BJ (cell line): ENCODE measurements at places on chromosomes 13 and 19.

DNA sequence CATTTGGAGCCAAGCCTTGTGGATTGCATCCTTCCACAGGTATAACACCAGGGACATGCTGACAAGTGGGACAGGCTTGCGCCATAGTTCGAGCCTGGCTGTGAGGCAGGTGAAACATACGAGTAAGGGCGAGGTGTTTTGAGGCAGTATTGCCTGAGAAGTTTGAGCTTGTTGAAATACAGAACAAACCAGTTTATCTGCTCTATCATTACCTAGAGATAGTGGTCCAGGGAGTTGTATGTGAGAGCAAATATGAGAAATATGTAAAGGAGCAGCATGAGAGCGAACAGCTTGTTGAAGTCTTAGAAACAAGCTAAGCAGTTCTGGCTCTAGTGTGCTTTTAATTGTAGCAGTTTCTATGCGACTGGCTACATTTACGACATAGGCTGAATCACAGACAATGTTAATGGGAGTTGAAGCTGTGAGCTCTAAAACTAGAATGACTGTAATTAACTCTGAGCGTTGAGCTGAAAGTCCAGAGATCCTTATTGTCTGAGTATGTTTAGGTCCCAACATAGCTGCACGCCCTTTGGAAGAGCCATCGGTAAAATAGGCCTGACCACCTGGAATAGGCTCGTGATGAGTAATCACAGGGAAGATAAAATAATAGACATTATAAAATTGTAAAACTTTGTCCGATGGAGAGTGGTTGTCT, 8.2 kb downstream of the ZNF439 start:
- DNase-seq, result no peak

DNA sequence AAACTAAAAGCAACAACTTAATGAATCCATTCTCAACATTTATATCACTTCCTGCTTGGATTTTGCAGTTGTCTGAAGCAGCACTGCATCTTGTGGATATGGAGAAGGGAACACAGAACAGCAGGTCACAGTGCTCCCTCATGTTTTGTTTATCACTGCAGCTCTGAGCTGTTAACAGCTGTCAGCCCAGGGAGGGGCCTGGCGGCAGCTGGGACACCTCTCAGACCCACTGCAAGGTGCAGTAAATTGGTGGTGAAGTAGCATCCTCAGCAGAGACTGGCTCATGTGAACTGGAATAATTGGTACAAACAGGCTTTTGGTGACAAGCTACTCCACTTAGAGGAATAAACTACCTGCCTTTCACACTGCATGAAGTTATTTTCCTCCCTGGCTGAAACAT, 170.4 kb downstream of the LIG4 start:
- no peak for DNase-seq

- no peak for DNase-seq
These were observed 537 bp downstream of the NAT14 start for GRCh38 chr19:55485439-55486011.

GRCh38 chr13:113653264-113654174, 4.5 kb downstream of the ATP4B start:
- no peak for DNase-seq

DNA sequence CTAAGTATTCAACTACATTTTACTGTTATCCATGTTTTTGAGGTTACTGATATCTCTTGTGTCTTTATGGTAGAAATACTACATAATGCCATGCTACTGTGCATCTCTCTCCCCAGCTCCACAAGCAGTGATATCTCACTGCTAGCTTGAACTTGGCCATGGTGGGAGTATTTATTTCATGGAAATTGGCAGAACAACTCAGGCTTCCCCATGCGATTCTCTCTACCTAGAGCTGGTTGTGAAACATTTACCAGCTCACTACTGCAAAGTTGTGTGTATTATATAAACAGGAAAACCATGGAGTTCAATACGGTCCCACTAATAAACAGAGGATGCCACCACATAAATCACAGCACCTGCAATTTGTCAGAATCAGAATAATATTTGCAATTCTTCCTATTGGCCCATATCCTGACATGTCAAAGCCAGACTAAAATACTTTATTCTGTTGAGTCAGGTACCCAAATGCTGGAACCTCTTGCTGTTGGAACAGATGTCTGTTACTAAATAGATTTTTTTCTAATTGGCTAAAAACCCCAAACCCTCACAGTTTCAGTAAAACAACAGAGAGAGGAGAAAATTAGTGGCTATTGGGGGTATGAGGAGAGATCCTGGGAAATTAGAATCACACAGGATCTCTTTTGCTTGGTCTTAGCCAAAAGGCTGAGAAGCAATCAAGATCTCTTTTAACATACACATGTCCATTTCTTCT, 91.4 kb upstream of the SLC10A2 start:
- no peak for DNase-seq

DNA sequence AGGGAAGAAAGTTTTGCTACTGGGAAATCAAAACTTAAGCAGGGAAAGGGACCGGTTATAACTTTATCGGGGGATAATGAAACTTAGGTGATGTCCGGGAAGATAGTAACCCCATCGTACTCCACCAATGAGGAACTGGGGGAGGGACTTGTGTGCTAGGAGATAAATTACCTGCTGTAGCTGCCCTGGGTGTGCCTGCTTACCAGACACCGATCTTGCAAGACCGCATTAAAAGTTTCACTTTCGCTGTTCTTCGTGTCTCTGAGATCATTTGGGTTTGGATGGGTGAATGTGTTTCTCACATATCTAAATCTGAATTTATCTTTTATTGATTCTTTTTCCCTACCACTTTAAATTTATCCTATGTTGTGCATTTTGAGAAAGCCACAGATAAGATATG, 381.4 kb downstream of the SLITRK6 start:
- DNase-seq, result no peak

DNA sequence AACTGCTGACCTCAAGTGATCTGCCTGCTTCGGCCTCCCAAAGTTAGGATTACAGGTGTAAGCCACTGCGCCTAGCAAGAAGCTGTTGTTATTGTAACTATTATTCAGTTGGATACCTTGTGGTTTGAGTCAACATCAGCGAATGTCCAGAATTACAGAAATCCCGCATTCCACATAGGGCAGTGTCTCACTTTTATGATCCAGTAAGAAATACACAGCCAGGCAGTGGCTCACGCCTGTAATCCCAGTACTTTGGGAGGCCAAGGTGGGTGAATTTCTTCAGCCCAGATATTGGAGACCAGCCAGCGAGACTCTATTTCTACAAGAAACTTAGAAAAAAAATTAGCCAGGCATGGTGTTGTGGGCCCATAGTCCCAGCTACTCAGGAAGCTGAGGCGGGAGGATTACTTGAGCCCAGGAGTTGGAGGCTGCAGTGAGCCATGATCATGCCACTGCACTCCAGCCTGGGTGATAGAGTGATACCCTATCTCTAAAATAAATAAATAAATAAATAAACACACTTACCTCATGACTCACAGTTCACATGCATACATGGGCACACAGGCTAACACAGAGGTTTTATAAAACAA, 43.8 kb downstream of the SPTBN4 start:
- DNase-seq, result peak; percentile 6

DNA sequence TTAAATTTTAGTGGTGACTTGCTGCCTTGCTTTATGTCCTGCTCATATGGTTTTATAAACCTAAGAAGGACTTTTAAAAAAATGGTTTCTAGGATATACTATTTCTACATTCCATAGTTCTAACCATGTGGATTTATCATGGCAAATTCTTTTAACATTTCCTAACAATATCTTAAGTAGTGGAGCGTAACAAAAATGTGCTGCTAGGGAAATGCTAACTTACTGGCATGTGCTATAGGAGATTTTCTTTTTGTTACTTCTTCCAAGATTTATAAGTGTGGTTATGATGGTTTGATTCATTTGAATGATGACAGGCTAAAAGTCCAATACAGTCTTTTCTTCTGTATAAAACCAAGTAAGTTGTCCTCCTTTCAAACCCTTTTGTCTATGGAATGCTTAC, 713.7 kb downstream of the SLITRK1 start:
- DNase-seq, result no peak
